A549 treated with ZK216348 at 1 μM for 4 hours (cell line): ENCODE measurements at places on chromosomes 5 and 9. TPM values are rescaled to one million over a fixed set of nuclear protein-coding genes. Genes with fewer than 3 reads are reported as not detected.

SLC23A1 gene
- 0.91 to 1.4 TPM (median 1.1 TPM) in 5 replicates for total RNA-seq

PCSK5 gene
- 0.74 to 1.3 TPM (median 0.93 TPM) in 5 replicates for total RNA-seq

ERAP2 gene
- total RNA-seq, result 0.93 to 2.4 TPM (median 1.3 TPM) in 5 replicates

PPIP5K2 gene
- total RNA-seq, result 15.3 to 26.4 TPM (median 22.3 TPM) in 5 replicates

MEIKIN gene
- not detected in 5 replicates for total RNA-seq

PKD2L2 gene
- total RNA-seq, result not detected in 5 replicates

TMC1 gene
- total RNA-seq, result 0.08 to 0.19 TPM (median 0.14 TPM) in 3 of 5 replicates, not detected in the others

GABRB2 gene
- total RNA-seq, result not detected in 5 replicates

FST gene
- total RNA-seq, result 3.0 to 4.5 TPM (median 4.4 TPM) in 5 replicates

PAX5 gene
- 0.02 TPM in 1 of 5 replicates, not detected in the others for total RNA-seq

MRPL50 gene
- 12.1 to 25.8 TPM (median 13.7 TPM) in 5 replicates for total RNA-seq

MAPKAP1 gene
- 63.8 to 83.0 TPM (median 75.2 TPM) in 5 replicates for total RNA-seq

DBH gene
- total RNA-seq, result not detected in 5 replicates

NACC2 gene
- total RNA-seq, result 19.5 to 39.4 TPM (median 34.6 TPM) in 5 replicates

PCDHB9 gene
- total RNA-seq, result not detected in 5 replicates

FBXL17 gene
- total RNA-seq, result 4.3 to 9.2 TPM (median 6.6 TPM) in 5 replicates

TAF1L gene
- 0.02 TPM in 1 of 5 replicates, not detected in the others for total RNA-seq

LTC4S gene
- total RNA-seq, result 0.63 TPM in 1 of 5 replicates, not detected in the others

TICAM2 gene
- 0.30 to 1.4 TPM (median 0.88 TPM) in 5 replicates for total RNA-seq

HAPLN1 gene
- not detected in 5 replicates for total RNA-seq

ENTREP1 gene
- total RNA-seq, result 0.61 to 0.74 TPM (median 0.65 TPM) in 5 replicates

FGFR4 gene
- total RNA-seq, result 10.3 to 26.0 TPM (median 25.5 TPM) in 5 replicates

PTGER4 gene
- 2.5 to 3.3 TPM (median 2.9 TPM) in 5 replicates for total RNA-seq

FOXD4L4 gene
- 0.08 to 0.13 TPM (median 0.13 TPM) in 3 of 5 replicates, not detected in the others for total RNA-seq
